ENCODE measurements at places on chromosomes 6 and 20.

DNA sequence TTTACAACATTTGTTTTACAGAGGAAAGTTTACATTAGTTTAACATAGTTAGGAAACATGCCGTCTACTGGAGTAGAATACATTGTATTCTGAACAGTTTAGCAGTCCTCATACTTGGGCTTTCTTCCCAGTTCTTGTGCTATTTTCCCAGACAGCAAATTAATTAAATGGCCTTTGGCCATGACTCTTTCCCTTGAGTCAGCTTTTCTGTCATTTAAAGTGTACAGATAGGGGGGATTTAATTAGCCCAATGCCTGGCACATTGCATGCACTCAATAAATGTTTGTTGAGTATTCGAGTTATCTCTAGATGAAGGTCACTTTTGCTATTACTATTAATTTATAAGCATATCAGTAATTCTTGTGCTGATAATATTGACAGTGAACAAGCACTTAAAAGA lies 1.6 kb downstream of the TMEM244 start:
- no peak for DNase-seq

DNA sequence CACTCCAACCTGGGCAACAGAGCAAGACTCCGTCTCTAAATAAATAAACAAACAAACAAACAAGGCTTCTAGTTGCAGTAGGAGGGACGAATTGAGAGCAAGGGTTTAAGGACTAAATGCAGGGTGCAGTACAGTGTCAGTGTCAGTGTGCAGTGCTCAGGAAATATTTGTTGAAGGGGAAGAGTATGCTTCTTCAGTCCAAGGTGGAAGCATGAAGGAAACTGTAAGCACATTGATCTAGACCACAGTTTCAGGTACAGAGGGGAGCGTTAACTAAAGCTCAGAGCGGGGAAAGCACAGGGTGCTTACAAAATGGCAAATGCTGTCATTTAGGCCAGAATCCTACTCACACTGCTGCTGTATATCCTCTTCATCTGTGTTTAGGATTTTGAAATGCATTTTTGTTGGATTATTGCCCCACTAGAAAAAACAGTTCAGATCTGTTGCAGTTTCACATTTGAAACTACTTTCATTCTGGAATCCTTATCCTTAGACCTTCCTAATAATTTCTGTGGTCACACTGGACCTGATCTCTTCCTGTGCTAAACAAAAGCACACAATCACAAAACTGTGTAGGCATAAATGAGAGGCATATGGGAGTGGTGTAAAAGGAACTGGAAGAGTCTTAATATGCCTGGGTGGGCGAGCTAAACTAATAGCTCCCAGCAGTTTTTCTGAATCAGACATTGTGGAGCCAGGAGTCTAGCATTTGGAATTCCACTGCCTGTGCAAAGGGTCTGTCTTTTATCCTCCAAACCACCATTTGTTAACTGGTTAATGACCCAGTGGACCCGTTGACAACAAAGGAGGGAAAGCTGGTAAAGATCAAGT lies 41.4 kb downstream of the CBFA2T2 start:
- DNase-seq, result no peak

DNA sequence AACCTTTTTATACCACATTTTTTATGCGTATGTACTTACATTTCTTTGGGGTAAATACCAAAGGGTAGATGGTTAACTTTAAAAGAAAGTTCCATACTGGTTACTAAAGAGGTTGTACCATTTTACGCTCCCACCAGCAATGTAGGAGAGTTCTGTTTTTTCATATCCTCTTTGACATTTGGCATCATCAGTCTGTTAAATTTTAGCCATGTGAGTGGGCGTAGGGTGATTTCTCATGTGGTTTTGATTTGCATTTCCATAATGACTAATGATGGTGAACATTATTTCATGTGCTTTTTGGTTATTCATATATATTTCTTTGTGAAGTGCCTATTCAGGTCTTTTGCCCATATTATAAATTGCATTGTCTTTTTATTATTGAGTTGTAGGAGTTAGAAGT lies 194.2 kb downstream of the PRL start:
- peak; percentile 7 for DNase-seq

- DNase-seq, result no peak
Observed at GRCh38 chr6:30981942-30982772, 1.4 kb upstream of the MUC21 start.

DNA sequence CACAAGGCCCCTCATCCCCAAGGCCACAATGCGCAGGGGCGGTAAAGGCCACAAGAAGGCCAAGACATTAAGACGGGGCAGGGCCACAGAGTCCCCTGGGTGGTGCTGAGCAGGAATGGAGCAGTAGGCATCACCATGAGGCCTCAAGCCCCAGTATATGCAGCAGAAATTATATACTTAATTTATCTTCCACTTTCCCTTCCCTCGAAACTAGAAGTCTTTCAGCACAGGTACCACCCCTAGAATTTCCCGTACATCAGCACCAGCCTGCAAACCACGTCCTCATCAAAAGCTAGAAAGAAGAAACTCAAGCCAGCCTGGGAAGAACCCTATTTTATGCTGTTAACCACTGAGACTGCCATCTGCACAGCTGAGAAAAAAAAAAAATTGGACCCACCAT lies 89.4 kb downstream of the PLG start:
- DNase-seq, result no peak

GRCh38 chr6:49299279-49299678 lies 163.8 kb downstream of the MMUT start:
- DNase-seq, result no peak

DNA sequence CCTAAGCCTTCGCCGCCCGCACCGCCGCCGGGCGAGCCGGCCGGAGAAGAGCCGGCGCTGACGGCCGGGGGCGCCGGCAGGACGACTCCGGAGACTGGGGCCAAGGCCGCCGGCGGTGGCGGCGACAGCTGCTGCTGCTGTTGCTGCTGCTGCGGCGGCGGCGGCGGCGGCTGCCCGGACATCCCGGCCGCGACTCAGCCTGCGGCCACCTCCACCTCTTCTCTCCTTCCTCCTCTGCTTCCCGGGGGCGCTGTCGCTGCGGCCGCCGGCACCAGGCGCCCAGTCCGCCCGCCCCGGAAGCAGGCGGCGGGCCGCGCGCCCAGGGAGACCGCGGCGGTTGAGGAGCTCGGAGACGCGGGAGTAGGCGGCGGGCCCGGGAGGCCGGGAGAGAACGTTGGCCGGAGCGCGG lies 307 bp downstream of the RANBP9 start:
- no peak for DNase-seq

DNA sequence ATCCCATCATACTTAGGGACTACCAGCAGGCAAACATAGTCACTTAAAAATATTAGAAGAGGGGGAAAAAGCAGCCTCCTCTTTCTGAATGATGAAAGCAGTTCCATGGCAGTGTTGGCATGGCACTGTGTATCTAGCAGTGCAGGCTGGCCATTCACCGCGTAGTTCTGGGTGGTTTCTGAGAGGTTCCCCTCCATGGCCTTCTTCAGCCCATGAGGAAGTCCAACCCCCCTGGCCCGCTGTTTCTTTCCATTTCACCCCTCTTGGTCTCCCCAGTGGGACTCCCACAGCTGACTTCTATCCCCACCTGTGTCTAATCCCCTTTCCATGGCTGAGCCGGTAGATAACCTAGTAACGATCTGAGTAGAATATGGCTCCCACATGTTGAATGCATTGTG lies 17.0 kb downstream of the PPARD start:
- DNase-seq, result no peak

- DNase-seq, result no peak
Observed at GRCh38 chr6:136644597-136644952, 94.4 kb upstream of the MAP7 start.

GRCh38 chr6:16769986-16770376 lies 8.7 kb upstream of the ATXN1 start:
- no peak for DNase-seq

DNA sequence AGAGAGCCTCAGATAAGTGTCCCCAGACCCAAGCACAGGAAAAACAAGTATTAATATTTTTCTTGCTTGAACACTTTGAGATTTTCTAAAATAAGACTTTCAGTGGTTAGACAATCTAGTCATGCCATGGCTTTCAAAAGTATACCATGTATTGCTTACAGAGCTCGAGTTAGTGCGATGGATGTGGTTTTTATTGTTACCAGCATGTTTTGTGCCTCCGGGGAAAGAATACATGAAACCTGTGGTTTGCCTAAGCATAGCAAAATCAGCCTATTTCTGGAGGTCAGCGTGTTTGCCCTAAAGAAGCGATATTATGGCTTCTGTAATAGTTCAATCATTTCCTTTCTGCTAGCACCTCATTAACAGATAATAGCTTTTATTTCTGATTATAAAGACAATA lies 21.6 kb downstream of the RIN2 start:
- DNase-seq, result no peak

DNA sequence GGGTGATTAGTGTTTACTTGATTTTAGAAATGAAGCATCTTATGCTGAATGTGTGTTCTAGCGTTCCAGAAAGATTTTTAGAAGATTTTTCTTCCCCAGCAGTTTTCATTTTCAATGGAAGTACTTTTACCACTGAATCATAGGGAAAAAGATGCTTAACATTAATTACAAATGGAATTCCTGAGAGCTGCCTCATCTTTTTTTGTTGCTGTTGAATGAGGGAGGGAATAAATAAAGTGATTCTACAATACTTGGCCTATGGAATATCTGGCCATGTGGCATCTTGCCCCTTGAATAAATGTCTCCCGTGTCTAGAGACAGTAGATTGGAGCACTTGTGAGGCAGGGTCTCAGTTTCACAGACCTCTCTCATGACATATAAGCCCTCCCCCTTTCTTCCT lies 44.1 kb upstream of the SLC22A1 start:
- no peak for DNase-seq

DNA sequence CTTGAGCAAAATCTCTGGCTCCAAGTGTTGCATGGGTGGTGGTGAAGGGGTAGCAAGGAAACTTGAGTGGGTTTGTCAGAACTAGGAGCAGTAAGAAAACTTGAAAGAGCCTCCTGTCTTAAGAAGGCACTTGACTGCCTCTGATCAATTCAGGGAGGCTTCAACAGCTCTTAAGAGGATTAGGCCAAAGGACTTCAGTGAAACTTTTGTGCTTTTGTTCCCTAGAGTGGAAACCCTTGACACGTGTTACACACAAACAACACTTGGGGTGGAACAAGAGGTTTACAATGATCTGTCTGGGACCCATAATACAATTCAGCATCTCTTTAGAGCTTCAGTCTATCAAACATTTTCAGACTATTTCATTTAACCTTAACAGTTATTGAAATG lies 80.1 kb upstream of the ARMC2 start:
- no peak for DNase-seq

DNA sequence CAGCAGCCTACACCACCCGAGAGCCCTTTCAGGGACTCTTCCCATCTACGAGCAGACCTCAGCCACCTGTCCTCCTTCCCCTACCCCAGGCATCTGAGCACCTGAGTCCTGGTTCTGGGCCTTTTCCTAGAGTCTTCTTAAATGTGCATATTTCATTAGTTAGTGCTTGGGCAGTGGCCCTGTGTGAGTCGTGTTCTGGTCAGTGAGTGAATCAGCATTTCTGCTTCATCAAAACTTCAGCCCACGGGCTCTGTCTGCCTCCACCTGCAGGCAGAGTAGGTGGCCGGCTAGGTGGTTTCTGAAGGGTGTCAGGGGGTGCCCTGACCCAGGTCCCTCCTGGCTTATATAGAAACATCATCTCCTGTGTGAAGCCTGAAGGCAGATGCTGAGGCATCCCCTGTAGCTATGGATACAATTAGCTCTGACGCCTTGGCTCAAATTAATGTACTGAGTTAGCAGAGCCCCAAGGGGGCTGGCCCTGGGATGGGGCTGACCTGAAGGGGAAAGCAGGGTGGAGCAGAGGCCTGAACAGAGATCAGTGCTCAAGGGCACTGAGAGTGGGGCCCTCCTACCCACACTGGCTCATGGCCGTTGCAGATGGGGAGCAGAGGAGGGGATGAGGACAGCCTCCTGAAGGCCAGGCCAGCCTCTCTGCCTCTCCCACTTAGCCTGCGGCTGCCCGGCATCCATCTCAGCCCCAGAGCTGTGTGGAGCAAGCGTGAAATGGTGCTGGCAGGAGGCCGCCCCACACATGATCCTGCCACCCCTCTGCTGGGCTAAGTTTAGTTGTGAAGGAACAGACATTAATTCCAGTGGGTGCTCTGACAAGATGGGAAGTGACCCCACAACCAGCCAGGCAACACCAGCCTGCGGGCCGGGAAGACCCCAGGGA lies 13.6 kb downstream of the IP6K3 start:
- no peak for DNase-seq

DNA sequence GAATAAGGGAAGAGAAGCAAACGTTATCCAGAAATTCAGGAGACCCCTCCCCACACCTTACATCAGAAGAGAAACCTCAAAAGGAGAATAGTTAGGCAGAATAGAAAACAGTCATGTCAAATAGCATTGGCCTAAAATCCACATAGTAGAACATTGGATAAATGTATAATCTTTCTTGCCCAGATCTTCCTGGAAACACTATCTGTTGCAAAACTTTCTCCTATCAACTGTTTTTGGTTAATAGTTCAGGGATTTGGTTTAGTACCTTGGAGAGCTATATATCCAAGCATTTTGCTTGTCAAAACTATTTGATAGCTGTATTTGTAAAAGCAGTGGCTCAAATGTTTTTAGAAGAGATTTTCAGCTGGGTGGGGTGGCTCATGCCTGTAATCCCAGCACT lies 74.3 kb upstream of the PHACTR2 start:
- no peak for DNase-seq

DNA sequence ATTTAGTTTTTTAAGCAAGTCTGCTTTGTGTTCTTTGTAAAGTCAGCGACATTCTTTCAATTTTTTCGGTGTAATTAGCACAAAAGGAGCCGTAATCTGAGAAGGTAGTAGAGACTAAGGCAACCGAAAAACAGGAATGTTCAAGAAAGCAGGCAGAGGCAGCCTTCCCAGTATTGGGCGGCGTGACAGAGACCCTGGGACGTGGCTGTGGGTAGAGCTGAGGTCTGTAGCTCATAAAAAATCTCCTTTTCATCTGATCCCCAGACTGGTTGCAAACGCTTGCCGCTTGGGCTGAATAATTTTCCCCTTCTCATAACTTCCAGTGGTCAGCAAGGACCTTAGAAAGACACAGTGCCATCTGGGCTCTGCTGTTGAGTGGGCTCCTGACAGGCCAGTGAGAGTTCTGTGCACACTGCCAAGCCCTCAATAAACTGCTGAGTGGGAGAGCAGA lies 30.8 kb downstream of the GNAS start:
- no peak for DNase-seq

- no peak for DNase-seq
Observed at GRCh38 chr6:2773449-2773848, 8.3 kb downstream of the WRNIP1 start.

DNA sequence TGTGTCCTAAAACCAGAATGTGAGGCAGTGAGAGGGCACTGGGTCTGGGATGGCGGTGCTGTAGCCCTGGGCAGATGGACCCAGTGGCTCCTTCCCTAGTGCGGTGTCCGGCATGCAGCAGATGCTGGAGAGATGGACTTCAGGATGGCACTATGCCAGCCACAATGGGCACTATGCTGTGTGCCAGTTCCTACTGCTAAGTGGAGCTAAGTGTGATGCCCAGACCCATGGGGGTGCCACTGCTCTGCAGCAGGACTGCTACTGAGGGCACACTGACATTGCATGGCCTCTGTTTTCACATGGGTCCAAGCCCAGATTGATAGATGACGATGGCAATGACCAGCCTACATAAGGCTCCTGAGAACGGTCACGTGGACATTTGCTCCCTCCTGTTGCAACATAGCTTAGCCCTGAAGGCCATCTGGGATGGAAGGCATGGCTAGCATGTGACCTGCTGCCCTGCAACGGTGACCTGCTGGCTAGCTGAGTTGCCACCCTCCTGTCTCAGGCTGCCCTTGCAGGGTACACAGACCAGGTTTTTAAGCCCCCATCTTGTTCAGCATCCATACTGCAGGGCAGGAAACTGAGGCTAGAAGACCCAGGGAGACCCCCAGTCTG lies 31.3 kb upstream of the KCNK16 start:
- DNase-seq, result no peak

- peak; percentile 57 for DNase-seq
Observed at GRCh38 chr6:106223300-106223930, 102.1 kb downstream of the ATG5 start.

- DNase-seq, result no peak
Observed at GRCh38 chr6:92109956-92110355, 1309.4 kb downstream of the EPHA7 start.

Measured in activated T-cell treated with anti-CD3 and anti-CD28 coated beads for 24 hours (primary cell).